Stimulated activated CD8-positive, alpha-beta memory T cell treated with anti-CD3 and anti-CD28 coated beads, Interleukin-7, amount 100 ng/mL, for 1 hour (primary cell): ENCODE measurements at places on chromosomes 2 and 18.

DNA sequence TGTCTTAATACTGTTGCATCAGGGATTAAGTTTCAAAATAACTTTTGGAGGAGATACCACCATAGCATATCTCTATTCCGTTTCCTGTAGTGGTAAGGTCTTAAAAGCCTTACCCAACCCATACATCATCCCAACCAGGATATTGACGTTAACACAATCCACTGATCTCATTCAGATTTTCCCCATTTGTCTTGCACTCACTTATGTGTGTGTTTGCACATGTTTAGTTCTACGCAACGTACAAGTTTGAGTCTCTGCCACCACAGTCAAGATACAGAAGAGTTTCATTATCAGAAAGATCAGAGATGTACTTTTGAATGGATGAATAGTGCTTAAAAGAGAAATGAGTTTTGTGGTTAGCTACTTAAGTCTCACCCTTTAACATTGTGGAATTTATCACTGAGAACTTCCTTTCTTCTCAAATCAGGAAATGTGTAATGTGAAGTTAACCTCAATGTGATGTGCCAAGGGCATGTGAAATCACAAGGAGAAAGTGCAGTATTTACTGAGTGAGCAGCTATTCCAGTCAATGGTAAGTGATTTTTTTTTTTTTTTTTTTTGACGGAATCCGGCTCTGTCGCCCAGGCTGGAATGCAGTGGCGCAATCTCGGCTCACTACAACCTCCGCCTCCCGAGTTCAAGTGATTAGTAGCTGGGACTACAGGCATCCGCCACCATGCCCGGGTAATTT lies 69.2 kb upstream of the EPHA4 start:
- no peak for DNase-seq

GRCh38 chr18:22173928-22174301 lies 4.5 kb downstream of the GATA6 start:
- DNase-seq: no peak

DNA sequence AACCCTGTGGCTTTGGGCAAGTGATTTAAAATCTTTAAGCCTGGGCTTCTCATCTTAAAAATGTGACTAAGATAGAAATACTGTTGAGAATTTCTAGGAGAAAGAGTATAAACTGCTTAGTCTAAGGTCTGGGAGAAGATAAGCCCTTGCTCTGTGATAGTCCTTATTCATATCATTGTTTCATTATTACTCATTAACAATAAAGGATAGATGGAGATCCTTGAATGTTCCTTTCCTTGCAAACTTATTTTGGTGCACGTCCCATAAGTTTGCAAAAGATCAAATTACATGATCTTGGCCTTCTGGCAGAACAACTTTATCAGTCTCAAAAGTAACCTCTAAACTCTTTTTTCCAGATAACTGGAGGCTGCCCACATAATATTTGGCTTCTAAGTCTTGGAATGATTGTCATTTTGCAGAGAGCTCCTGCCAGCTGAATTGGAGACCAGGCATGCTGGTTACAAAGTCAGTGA lies 138.3 kb downstream of the FAM124B start:
- no peak for DNase-seq

GRCh38 chr2:28406-28975 lies 17.8 kb downstream of the FAM110C start:
- DNase-seq: no peak

GRCh38 chr2:174699993-174700766 lies 64.1 kb downstream of the CHRNA1 start:
- no peak for DNase-seq

GRCh38 chr2:203261326-203262159 lies 22.7 kb downstream of the CYP20A1 start:
- no peak for DNase-seq

- DNase-seq: no peak
These were observed 1646.8 kb upstream of the TMEFF2 start for GRCh38 chr2:193841384-193842150.
